ENCODE measurements at places on chromosomes 5 and 9.

DNA sequence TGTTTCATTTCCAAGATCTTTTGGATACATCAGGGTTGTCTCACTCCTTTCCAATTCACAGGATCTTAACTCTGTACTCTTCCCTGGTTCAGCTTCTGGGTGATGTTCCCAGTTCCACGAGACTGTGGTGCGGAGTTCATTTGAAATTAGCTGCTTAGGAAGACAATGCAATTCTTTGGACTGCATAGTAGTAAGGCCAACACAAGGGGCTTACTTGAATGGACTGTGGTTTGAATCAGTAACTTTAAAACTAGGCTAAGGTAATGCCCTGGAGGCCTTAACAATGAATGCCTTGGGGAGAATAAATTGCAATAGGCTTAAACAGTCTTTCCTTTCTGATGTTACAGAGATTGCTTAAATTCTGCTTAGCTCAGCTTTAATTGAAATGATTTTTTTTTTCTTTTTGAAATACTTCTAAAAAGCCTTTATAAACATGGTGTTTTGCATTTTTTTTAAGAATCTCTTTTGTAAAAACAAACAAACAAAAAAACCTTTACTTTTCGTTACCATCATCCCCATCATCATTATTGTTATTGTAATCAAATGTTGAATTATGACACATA lies 133.8 kb upstream of the MEF2C start:
- DNase-seq, result no peak

- no peak for DNase-seq
Observed at GRCh38 chr9:38091310-38092199, 22.5 kb upstream of the SHB start.

- no peak for DNase-seq
Observed at GRCh38 chr9:73038089-73038509, 85.2 kb upstream of the ALDH1A1 start.

- DNase-seq, result no peak
Observed at GRCh38 chr5:73655521-73656160, 29.6 kb downstream of the ARHGEF28 start.

Measured in immature natural killer cell (primary cell).